Activated CD4-positive, alpha-beta T cell treated with anti-CD3 and anti-CD28 coated beads, Interleukin-2, amount 10 ng/mL, durations not matched to agents 7 days and 5 days (primary cell): ENCODE measurements at places on chromosomes 2 and 18. TPM values are rescaled to one million over a fixed set of nuclear protein-coding genes. Genes with fewer than 3 reads are reported as not detected.

- no peak for DNase-seq
Measured at GRCh38 chr2:188045016-188045415, 246.7 kb upstream of the GULP1 start.

DNA sequence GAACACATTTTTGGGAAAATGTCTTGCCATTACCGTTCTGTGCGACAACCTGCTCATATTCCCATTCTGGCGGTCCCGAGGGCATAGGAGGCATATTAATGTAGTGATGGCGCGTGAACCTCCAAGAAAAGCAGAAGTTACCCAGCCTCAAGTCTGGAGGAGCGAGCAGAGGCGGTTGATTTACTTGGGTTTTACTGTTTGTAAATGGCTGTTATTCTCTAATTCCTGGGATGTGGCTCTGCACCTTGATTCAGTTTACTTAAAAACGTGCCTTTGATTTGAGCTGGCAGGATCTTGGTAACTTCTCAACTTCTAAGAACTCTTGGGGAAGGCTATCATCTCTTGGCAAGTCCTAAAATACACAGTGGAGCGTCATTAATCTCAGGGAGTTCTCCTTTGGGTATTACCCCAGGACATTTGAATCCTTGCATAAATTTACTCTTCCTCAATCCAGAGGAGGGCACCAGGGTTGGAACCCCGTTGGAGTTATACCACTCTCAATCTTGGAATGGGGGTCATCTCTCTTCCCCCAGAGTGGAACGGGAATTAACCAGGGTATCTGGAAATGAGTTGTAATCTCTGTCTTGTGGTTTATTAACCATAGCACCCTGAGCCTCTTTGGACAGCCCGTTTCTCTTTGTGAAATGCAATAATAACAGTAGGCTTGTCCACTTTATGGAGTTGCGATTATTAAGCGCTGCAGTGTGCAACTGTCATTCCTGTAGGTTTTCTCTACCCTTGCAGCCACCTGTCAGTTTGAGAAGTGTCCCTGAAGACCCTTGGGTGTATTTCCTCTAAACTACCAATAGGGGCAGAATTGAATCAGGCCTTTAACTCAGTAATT is 2.1 kb downstream of the HK2 start:
- peak; percentile 15 for DNase-seq

DNA sequence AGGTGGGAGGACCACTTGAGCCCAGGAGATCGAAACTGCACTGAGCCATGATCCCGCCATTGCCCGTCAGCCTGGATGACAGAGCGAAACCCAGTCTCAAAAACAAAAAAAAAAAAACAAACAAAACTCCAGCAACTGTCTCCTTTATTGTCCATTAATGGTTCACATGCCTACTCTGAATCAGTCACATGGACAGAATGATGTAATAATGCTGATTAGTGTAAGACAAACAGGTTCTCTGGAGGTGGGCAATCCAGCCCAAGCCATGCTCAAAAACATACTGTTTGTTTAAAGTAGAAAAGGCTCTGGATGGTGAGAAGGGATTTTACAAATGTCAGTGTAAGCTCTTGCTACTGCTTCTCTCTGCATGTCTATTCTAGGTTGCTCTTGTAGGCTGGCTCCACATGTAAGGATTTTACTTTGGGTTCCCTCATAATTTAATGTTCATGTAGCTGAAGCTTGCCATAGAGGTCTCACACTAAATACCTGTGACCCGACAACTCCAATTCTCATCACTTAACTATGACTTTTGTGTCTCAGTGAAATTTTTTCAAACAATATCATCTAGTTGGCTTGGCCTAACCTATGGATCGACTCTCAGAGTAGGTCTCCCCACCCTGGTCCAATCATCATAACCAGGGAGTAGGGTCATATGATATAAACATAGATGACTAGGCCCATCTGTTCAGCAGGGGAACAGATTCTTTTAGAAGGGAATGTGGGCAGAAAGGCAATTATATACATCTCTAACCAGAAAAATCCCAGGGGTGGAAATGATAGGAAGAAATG is 83.9 kb upstream of the SLC39A10 start:
- no peak for DNase-seq

DNA sequence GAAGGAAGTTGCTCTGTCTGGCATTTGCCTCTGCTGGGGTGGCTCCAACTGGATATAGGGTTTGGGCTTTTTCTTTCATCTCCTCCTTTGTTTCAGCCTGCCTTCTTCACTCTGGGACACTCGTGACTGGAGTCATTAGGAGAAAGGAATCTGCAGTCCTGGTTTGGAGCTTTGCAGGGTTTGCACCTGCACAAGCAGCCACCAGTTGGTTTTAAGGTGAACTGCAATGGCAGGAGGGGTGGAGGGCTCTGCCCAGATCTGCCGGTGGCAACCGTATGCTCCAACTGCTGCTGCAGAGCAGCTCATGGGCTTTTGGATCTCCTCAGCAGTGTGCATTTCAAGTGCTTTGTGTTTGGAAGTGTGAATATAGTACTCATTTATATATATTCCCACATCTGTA is 131.3 kb upstream of the MGAT5 start:
- peak; percentile 8 for DNase-seq

DNA sequence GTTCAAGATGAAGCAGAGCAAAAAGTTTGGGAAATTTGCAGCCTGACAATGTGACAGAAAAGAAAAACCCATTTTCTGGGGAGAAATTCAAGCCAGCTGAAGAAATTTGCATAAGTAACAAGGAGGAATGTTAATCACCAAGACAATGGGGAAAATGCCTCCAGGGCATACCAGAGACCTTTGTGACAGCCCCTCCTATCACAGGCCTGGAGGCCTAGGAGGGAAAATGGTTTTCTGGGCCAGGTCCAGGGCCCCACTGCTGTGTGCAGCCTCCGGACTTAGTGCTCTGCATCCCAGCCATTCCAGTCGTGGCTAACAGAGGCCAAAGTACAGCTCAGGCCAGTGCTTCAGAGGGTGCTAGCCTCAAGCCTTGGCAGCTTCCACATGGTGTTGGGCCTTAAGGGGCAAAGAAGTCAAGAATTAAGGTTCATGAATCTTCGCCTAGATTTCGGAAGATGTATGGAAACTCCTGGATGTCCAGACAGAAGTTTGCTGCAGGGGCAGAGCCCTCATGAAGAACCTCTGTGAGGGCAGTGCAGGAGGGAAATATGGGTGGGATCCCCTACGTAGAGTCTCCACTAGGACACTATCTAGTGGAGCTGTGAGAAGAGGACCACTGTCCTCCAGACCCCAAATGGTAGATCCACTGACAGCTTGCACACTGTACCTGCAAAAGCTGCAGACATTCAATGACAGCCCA is 314.1 kb upstream of the TRIB2 start:
- DNase-seq: no peak

DNA sequence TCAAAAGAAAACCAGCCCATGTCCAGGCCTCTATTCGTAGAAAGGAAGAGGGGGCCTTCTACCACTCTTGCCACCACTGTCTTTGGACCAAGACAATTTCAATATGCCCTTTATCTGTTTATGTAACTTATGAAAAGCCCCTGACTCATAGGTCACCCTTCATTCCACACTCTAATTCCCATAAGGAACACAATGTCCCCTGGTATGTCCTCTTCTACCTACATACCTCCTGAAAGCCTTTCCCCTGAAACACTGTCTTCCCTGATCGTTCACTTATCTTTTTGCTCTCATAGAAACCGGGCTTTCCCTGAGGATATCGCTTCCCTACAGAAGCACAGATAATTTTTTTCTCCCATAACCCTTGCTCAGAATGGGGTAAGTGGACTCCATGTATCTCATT is 13.3 kb downstream of the EIF2AK3 start:
- DNase-seq: no peak

- no peak for DNase-seq
Measured at GRCh38 chr18:64645753-64646152, 496.9 kb upstream of the LINC00305 start.

DNA sequence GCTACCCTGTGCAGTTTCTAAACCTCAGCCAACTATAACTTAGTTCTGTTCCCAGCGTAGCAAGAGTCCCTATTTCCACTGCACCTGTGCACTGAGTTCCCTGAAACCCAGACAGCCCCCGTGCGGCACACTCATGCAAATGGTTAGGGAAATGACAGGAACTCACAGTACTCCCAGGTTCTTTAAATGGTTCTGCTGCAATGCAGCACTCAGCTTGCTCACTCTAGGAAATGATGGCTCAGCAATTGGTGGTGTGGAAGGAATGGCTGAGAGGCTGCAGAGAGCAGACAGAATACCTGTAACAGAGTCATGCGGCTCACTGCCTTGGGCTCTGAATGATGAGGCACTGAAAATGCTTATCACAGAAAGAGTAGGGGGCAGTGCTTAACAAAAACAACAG is 143.0 kb downstream of the RAD51AP2 start:
- no peak for DNase-seq

- DNase-seq: no peak
Measured at GRCh38 chr2:212539072-212539880, 674 bp upstream of the ERBB4 start.

DNA sequence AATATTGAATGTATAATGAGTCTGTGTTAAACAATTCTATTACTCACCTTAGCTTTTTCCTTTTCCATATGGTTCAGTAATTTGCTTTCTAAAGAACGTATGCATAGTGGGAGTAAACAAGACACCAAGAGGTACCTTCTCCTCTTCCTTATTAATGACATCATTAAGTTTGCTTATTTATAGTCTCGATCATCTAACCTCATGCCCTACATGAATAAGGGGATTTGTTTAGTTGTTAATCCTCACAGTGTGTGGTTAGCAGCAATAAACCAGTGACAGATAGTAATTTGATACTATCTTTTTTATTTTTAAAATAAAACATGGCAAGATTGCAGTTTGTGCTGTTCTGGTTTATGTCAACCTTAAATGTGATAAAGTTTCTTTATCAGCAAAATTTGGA is 69.7 kb downstream of the COBLL1 start:
- DNase-seq: no peak

DNA sequence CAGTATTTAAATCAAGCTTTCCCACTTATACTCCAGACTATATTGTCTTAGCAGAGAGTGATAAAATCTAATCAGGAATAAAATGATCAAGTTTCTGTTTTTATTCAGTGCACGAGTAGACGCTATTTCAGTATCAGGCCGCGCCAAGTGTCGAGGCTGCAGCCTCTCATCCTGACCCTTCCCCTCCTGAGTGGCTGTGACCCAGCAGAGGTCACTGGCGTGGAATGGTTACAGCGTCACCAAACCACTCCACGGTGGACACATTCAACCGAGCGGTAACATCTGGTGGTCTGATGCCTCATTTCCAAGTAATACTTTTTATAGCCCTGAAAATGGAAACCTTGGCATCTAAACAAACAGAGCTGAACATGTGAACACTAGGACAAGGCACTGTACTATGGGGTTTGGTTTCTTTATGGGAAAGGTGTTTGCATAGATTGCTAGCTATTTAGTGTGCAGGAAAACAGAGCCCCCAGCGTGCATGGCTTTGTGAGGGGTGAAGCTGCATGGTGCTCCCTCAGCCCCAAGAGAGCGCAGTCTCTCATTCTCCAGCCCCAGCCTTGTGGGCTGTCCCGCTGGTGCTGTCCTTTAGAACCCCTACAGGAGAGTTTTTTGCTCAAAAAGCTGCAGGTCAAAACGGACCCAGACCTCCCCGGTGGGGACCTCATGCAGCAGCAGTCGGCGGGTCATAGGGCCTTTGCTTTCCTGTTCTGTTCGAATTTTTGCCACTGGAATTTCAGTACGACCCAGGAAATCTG is 28.4 kb downstream of the FAM228A start:
- DNase-seq: no peak

DNA sequence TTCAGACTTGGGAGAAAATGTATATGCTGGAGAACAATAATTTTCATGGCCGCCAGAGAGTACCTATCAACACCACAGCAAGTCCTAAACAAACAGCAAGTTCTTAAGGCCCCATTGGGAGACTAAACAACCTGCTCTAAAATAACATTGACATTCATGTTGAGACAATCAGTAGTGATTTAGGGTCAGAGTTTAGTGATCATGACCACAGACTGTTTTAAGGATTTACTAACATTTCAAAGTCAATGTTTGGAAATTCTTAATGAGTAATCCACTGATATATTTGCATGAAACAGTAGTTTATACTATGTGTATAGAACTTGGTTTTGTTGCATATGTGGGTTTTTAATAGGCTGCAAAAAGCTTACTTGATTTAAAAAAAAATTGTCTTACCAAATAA is 34.7 kb downstream of the RASGRP3 start:
- DNase-seq: no peak

DNA sequence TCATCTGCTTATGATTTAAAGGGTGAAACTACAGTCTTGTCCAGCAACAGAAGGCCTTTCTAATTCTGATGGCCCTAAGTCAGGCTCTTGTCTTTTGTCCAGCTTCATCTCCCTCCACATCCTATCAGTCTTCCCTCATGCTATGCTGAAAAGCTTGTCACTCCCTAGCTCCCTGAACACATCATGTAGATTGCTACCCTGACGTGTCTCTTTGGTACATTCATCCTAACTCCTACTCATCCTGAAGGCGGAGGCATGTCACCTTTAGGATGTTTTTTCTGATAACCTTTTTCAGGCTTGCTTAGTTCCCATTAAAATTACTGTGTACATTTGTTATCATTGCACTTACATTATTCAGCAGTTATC is 78.4 kb upstream of the ARL5A start:
- no peak for DNase-seq

GRCh38 chr2:174282441-174282840 is 34.1 kb upstream of the OLA1 start:
- DNase-seq: no peak

DNA sequence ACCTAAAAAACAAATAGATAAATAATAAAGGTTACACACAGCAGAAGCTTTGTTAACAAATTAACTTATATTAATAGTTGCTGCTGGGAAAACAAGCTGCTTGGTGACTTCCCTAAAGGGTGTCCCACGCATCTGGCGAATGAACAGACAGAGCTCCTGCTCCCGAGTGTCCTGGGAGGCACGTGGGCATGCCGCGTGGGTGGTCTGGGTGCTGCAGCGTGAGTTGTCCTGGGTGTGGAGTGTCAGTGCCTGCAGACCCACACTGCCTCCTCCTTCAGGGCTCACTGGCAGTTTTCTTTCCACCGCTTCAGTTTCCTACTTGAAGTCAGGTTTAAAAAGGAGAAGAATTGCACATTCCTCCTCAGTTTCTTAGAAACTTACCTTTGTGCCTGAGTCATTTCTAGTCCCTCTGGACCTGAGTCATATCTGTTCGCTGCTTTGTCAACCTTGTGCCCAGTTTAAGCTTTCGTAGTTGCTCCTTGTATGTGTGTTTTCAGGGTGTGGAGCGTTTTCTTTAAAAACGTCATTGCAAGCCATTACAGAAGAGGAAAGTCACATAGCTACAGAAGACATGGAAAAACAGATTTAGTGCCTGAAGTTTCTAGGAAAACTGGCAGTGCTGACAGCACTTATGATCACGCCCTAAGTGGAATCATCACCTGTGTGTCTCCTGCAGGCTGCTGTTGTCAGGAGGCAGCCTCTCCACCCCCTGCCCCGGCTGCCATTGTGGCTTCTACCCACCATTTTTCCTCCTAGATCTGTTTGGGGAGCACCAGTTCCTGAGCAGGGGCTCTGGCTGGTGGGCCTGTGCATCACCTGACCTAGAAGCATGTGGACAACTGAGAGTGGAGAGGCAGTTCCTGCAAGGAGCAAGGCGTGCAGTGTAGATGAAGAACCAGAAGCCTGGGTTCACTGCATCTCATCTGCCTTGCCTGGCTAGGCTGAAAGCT is 24.5 kb downstream of the IMPA2 start:
- no peak for DNase-seq

Gene SERPINB7
- not detected for total RNA-seq

Gene PJVK
- 1.5 TPM for total RNA-seq

Gene IKZF2
- total RNA-seq: 5.1 TPM

Gene HMSD
- total RNA-seq: 1.0 TPM

Gene CYP27C1
- not detected for total RNA-seq

Gene CRYGC
- total RNA-seq: not detected

Gene SMIM21
- total RNA-seq: not detected
